ENCODE measurements at places on chromosomes 1 and 21.

DNA sequence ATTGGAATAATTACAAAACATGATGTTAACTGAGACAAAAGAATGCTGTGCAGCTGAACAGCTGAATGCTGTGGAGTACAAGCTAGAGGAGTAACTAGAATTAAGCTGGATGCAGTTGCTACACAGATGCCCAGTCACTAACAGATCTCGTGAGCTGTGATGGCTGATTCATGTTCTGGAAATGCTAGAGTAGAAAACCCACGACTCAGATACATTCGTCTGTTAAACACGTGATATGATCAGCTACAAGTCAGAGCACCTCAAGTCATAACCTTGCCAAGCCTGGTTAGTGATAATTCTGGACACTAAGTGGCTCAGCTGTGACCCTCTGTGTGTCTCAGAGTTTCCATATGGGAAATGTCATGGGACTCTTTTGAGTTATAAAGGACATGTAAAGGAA, 89.7 kb upstream of the ESRRG start:
- no peak for DNase-seq

DNA sequence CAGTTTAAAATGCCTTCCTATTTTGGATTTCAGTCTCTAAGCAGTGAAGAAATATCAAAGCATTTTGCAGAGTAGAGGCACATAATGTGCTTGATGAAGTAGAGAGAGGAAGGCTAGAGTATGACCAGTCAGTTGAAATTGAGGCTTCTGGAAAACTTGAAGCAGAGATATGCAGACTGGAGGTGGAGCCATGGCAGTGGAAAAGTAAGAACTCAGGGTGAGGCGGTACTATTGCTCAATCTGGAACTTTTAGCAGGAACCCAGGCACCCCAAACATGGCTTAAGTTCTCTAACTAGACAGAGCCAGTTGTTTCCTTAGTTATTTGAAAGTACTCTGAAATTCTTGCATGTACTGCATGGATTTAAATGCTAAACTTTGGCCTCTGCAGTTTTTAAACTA, 288.6 kb downstream of the HHAT start:
- DNase-seq: no peak

- no peak for DNase-seq
These were observed 3.9 kb downstream of the NCAM2 start for GRCh38 chr21:21002153-21002552.

DNA sequence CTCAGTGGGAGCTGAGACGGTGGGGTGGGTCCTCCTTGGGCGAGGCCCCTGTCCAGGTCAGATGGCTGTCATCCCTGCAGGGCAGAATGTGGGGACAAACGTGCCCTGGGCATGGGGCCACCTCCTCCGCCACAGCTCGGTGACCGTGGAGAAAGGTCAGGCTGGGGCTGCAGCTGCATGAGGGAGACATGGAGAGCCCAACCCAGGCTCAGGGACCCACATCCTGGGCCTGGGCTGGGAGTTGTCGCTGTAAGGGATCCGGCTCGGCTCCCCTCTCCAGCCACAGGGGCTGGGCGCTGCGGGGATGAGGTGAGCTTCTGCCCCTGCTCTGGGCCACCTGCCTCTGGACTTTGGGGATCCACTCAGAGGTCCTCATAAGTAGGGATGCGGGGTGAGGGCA, 518 bp upstream of the PLCH2 start:
- no peak for DNase-seq

GRCh38 chr1:210263963-210264362, 31.4 kb downstream of the SERTAD4 start:
- DNase-seq: no peak

DNA sequence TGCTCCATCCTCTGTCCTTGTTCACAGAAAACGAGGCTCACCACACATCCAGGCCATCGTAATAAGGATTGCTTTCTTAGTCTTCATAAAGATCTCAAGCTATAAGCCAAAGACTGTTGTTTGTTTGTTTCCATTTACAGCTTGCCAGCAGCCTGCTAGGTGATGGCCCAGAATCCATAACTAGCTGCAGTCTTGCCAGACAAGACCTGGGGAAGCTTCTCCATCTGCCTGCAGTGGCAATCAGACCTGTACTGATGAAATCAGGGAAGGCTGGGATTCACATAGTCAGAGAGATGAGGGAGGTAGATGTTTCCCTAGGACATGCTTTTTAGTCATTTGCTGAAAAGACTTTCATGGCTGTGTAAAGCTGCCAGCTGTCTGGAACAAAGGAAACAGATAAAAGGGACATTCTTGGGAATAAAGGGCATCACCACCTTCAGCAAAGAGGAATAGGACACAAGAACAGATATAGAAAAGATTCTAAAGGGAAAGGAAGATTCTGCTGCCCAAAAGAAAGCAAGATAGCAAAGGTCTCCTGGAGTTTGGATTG, 51.0 kb downstream of the MT1HL1 start:
- no peak for DNase-seq
